Stimulated activated CD4-positive, alpha-beta T cell treated with anti-CD3 and anti-CD28 coated beads, Interleukin-4, amount 100 ng/mL, for 48 hours (primary cell): ENCODE measurements at places on chromosomes 5 and 9.

DNA sequence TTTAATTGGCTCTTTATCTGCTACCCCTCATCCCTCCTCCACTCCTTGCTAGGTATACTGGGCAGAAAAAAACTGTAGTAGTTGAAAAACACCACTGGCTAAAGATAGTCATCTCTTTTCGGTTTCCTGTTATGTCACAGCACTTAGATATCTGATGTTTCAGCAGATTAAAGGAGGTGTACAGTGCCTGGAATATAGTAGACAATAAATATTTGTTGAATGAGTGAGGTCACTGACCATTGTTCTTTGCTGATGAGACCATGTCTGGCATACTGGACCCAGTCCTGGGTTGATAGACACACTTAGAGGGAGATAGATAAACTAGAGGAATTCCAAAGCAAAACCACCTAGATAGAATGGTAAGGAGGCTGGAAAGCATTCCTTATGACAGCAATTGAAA lies 3.2 kb downstream of the GRPEL2 start:
- no peak for DNase-seq

DNA sequence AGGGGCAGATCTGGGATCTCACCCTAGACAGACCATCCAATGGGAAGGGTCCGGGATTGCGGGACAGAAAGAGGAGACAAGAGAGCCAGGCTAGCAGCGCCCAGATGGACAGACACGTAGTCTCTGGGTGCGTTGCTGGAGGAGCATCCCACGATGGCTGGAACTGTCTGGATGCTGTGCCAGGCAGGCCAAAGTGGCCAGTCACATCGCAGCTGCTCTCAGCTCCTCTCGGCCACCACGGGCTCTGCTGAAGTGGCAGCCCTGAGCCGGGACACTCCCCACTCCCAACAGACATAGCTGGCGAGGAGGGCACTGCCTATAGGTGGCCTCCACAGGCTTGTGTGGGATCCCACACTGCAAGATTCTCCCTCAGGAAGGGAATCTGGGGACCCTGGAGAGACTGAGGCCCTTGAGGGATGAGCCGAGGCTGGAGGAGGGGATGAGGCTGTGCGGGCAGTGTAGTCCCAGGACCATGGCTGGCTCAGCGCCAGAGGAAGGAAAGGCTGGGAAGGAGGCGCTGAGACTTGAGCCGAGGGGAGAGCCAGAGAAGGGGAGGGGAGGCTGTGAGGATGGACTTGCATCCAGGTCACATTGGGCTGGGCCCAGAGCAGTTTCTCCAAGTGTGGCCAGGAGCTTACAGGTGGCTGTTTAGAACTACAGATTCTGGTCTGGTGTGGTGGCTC lies 10.3 kb upstream of the WDR5 start:
- no peak for DNase-seq

GRCh38 chr9:15300218-15300617 lies 6.8 kb downstream of the TTC39B start:
- DNase-seq, result no peak

DNA sequence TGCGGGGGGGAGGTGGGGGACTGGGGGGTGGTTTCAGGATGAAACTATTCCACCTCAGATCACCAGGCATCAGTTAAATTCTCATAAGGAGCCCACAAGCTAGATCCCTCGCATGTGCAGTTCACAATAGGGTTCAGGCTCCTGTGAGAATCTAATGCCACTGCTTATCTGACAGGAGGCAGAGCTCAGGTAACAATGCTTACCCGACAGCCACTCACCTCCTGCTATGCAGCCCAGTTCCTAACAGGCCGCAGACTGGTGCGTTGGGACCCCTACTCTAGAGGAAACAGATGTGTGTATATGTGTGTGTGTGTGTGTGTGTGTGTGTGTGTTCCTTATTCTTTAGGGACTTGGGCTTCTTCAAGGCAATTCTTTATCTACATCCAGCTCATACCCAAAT lies 352.3 kb upstream of the CCNH start:
- DNase-seq, result no peak

DNA sequence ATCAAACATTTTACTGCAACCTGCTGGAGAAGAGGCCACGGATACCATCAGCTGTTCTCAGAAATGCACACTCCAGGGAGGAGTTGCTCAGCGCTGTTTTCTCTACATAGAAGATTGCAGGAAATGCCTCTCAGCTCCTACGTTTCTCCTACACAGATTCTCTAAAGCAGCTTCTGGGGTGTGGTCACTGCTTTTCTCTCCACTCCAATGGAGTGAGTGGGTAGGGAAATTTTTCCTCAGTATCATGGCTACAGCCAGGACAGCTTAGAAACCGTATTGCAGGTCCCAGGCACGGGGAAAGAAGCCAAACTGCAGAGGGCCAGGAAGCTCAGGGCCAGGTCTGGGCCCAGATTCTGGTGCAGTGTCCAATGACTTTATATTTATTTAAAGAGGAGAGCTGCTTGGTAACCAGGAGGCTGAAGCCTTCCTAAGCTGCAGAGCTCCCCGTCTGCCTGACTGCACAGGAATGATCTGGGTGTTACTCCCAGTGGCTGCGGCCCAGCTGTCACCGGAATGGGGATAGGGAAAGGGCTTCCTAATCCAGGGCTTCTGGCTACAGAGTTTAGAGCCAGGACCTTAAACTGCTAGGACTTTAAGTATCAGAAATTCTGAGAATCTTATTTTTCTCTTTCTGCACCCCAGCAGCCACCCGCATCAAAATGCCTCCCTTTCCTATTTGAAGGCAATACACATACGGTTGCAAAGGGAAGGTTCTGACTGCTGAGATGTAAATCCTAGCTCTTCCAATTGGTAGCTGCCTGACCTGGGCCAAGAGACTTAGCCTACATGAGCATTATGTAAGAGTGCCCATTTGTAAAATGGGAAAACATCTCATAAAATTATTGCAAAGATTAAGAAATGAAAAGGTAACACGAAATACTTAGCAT lies 1.4 kb upstream of the SPTAN1 start:
- no peak for DNase-seq

- no peak for DNase-seq
These were observed 59.2 kb downstream of the RIC1 start for GRCh38 chr9:5688109-5688508.
